ENCODE measurements at places on chromosomes 11 and 22.

DNA sequence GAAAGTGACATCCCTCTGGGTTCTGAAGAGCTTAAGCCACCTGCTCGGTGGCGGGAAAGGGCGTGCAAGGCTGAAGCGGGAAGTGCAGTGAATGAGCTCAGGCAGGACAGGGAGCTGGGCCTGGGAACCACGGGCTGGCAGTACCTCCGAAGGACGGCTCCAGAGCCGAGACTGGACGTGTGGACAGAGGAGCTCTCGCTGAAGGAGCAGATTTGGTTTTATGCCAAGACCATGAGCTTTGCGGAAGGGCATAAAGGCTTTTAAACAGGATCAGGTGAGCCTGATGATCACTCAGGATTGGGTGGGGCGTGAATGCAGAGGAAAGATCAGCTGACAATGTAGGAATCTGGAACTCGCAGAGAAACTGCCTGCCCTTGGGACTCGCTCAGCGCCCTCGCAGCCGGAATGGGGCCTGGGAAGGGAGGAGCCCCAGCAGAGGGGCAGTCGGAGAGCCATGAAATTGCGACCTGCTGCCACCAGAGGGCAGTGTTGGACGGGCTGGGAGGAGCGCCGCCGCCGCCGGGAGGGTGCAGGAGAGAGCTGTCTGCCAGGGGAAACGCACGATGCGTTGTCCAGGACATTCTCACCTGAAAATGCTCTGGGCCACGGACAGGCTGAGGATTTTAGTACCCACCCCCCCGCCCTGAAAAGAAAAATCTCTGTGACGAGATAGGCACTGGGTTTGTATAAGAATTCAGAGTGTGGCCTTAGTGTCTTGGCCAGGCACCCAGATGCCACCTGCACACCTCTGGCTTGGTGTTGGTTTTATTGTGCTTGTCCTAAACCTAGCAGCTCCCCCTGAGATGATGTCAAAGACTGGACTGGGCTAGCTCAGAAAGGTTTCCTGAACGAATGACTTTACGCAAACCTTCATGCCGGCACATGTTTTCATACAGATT lies 324.4 kb downstream of the NTM start:
- peak; percentile 81 for DNase-seq

DNA sequence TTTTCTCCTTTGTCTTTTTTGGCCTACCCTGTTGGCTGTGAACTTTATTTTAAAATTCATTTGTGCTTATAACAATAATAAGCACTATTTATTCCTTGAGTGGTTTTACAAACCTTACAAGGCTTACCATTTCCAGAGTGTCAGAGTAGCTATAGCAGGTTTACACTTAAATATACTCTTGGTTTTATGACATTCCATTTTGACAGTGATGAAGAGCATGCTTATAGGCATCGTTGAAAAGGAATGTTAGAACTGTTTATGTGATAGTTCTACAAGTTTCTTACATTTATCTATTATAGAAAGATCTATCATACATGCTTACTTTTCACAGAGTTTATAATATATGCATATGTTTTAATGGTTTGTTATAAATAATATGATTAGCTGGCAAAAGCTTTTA lies 84.1 kb downstream of the PDE3B start:
- no peak for DNase-seq

DNA sequence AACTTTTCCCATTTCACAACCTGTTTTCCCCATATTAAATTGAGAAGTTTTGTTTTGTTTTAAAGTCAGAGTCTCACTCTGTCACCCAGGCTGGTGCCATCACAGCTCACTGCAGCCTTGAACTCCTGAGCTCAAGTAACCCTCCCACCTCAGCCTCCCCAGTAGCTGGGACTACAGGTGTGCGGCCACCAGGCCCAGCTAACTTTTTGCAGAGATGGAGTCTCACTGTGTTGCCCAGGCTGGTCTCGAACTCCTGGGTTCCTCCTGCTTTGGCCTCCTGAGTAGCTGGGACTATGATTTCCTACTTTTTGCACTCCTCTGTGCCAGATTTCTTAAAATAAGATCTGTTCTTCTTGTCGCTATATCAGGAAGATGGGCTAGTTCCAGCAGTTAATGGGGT lies 44.9 kb downstream of the GNB1L start:
- no peak for DNase-seq

DNA sequence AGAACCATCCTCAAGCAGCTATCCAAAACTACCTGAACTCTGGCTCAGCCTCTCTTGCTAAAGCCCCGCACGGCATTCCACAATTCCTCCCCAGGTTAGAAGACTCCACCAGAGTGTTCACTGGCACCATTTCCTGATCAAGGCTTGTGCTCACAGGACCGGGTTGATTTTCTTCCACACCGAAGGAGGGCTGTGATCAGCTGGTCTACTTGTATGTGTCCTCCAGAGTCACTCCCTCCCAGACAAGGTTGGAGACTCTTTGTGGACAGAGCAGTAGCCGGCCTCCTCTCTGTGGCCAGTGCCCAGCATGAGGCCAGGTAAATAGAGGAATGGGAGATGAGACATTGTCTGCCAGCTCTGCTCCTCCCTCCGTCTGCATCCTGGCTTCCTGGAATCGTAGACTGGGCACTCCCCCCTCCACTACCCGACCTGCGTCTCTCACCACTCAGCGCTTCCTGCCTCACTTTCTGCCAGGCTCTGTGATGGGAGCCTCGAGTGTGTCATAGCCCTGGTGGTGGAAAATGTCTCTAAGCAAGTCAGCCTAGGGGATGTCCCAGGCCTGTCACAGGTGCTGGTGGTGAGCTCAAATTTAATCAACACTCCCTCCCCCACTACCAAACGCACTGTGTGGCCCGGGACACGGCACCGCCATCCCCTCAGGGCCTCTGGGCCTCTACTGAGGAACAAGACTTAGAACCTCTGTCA lies 12.5 kb upstream of the TMPRSS6 start:
- DNase-seq = no peak

- no peak for DNase-seq
Observed at GRCh38 chr11:34536056-34536455, 22.5 kb upstream of the ELF5 start.

GRCh38 chr11:112605093-112605666 lies 344.5 kb upstream of the PLET1 start:
- no peak for DNase-seq

DNA sequence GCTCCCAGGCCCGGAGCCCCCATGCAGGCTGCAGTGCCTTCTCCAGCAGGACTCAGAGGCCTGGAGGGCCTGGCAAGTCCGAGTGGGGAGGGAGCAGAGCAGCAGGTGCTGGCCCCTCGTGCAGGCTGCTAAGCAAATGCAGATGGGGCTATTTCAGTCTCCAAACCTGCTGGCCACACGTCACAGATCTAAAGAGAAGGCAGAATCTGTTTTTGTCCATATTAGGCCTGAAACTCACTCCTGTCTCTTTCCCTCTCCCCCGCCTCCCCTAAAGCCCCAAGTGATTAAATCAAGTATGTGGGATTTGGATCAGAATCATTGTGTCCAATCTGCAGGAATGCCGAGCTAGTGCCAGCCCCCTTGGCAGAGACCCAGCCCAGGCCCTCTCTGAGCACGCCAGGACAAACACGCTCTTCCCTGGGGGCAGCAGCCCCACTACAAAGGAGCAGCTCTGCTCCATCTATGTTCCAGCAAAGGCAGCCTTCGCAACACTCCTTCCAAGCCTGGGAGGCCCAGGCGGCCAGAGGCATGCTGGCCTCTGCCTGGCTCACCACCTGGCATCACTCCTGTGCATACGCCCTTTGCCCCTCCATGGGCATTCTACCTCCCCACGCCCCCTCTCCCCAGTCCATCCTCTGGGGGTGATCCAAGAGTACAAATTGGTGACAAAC lies 26.5 kb downstream of the RPL27A start:
- DNase-seq = peak; percentile 20

DNA sequence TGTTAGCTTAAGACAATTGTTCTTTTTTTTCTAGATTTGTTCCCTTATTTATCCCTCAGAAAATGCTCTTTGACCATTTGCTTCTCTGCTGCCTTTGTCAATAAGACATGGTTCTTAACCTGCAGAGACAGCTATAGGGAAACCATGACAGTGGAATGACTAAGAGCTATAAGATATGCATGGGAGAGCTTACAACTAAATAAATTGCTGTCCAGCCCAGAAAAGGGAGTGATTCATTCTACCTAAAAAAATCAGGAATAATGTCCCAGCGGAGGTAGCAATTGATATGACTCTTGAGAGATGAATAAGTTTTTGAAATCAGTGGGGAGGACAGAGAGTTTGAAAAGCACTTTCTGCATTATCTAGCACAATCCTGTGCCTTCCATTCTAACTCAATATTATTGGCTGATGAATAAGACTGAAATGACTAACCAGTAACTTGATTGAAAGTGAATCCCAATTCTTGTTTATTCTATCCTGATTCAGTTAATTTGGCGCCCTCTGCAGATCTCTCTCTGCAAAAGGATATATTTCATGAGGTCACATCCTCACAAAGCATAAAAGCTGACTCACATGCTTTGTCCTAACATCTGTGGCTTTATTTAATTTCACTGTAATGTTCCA lies 680.5 kb upstream of the API5 start:
- DNase-seq = no peak

GRCh38 chr11:104073950-104074705 lies 37.7 kb downstream of the DDI1 start:
- DNase-seq = no peak

- no peak for DNase-seq
Observed at GRCh38 chr11:6526411-6527135, 29.5 kb downstream of the DNHD1 start.

- DNase-seq = no peak
Observed at GRCh38 chr11:10857459-10857708, 469 bp downstream of the ZBED5 start.

GRCh38 chr11:925158-925495 lies 543 bp upstream of the AP2A2 start:
- no peak for DNase-seq

DNA sequence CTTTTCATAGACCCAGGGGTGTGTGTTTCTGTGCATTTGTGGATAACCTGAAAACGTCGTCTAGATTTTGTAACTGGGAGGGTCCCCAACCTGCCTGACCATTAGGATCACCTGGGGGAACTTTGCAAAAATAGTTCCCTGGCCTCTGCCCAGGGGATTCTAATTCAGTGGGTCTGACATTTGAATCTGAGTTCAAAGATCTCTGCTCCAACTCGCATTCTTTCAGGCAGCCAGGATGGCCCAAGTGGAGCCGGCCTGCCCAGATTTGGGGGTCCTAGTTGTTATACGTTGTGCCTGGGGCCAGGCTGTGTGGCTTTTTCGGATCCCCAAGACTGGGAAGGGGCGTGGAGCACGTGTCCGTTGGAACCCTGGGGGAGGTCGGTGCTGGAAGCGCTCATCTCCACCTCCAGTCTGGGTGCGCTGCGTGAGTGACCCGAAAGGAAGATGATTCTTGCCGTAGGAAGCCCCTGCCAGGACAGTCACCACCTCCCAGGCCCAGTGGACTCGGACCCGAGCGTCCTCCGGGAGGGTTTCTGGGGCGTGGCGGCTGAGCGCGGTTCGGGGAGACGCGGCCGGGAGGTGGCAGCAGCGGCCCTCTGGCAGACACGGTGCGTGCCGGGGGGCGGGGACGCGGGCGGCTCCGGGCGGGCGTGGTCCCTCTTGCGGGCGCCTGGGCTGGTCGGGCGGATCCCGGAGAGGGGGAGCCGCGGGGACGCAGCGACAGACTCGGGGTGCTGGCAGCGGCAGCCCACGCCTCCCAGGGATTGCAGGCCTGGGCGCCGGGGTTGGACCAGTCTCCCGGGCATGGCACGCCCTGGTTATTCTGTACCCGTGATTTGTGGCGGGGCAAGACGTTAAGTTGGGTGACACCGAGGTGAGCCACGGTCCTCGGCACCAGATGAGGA lies 29.2 kb upstream of the PLET1 start:
- peak; percentile 78 for DNase-seq

GRCh38 chr11:66277471-66278362 lies at the start of gene CNIH2:
CNIH2 (plus strand) TSS chr11:66278175; CDS start chr11:66278457, 282 bp downstream.
- DNase-seq = peak; percentile 55

DNA sequence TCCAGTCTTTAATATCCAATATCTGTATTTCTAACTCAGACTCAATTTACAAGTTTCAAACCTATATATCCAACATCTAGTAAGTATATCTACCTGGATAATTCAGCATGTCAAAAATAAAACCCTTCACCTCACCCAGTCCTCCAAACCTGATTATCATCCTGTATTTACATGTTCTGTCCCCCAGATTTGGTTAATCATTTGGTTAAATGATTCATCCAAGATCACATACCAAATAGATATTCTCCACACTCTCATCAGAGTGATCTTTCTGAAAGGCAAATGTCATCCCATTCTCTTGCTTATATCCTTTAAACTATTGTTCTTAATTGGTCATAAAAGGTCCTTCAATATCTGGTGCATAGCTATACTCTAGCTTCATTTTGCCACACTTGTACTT lies 199.0 kb downstream of the SOX6 start:
- DNase-seq = no peak

GRCh38 chr22:30245985-30246813 lies at the start of gene LIF:
LIF (minus strand) TSS chr22:30246759; CDS start chr22:30246695, 64 bp downstream.
- DNase-seq = peak; percentile 91
